ENCODE measurements at places on chromosomes 7 and 10. TPM values are rescaled to one million over a fixed set of nuclear protein-coding genes. Genes with fewer than 3 reads are reported as not detected.

- no peak for DNase-seq
These were observed 23.8 kb upstream of the FZD1 start for GRCh38 chr7:91240376-91240941.

- no peak for DNase-seq
These were observed 37.7 kb downstream of the SNX13 start for GRCh38 chr7:17902599-17902998.

- DNase-seq: no peak
These were observed 330.0 kb downstream of the RNLS start for GRCh38 chr10:88253128-88253527.

DNA sequence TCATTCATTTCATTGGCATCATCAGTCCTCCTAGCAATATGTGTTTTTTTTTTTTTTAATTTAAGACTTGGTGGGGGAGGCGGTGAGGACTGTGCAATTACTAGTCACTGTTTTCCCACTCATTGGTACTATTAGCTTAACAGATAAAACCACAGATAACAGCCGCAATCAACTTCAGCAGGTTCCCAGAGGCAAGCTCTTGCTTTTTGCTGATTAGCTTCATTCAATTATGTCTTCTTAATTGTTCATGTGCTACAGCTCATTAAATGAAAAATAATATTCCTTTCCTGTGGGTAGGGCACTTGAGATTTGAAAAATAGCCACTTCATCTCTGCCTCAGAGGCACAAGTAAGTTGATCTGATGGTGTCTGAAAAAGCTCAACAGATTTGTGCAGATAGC is 215.5 kb downstream of the PCDH15 start:
- DNase-seq: no peak

DNA sequence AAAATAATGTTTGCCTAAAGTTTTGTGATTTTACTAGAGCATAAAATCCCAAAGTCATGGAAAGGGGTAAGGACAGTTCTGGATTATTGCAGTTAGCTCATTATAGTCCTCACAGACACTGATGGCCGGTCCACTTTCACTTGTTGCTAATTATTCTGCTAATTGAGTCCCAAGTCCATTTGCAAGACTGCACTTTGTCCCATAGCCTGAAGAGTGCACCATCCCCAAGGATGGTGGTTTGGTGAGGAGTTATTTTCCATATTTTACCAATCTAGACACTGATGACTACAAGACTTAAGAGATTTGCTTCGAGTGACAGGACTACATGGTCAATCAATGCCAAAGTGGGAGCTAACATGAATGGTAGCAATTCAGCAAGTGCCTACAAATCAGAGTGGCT is 181.8 kb upstream of the CACNA2D1 start:
- no peak for DNase-seq

DNA sequence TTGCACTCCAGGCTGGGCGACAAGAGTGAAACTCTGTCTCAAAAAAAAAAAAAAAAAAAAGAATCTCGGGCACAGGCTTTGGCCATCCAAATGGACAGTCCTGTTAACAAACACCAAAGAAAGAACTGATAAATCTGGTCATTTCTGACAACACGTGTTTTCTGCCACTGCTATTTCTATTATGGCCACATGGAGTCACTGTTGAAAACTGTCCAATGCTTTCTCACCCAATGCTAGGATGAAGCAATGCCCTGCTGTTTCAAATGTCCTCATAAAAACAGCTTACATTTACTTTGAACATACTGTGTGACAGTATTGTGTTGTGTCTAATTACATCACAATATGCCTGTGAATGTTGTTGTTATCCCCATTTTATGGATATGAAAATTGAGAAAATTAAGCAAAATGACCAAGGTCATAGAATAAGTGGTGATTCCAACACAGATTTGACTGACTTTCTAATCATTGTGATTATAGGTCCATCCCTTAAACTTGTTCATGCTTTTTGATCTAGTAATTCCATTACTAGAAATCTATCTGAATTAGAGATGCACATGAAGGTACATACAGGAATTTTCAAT is 19.9 kb upstream of the MAP3K8 start:
- DNase-seq: no peak

- no peak for DNase-seq
These were observed 95.7 kb downstream of the BICC1 start for GRCh38 chr10:58608351-58608750.

The SPOCK2 gene
- 10.4 TPM for total RNA-seq

GRCh38 chr7:44377681-44378421 is 52.5 kb upstream of the CAMK2B start:
- no peak for DNase-seq

DNA sequence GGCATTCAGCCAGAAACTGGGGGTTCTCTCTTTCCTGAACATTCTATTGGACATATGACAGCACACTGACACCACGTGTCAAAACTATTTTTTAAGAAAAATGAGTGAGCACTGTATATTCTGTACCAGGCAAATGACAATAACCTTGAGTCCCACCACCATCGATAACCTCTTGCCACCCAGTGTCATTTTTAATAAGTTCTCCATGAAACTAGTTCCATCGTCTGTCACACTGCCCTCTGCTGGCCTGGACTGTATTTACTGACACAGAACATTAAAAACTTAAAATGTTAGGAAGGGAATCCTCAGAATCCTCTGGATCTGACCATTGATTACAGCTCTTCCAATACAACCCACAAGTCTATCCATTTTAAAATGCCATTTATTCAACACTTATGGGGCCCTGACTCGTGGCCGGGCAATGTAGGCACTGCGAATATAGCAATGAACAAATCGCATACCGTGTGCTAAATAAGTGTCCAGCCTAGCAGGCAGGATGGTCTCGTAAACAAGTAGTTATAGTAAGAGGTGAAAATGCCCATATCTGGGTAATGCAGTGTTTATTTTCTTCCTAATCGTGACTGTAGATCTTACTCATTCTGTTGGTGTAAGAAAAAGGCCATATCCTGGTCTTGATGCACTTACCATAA is 35.9 kb upstream of the CACNB2 start:
- DNase-seq: peak; percentile 65

DNA sequence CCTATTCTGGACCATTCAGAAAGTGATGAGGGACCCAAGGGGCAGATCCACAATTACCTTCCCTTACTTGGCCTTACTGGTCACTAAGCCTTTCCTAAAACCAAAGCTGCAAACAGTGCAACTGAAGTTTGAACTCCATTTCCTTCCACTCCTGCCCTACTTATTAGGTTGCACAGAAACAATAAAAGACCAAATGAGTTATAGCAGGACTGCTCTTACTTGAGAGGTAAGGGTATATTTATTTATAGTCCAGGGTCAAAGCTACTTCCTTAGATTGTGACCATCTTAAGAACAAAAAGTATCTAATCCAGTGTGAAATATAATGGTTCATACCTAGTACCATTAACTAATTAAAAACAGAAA is 27.0 kb downstream of the CDK6 start:
- no peak for DNase-seq

- DNase-seq: no peak
These were observed 55.6 kb upstream of the CAMK2B start for GRCh38 chr7:44380831-44381493.

GRCh38 chr7:27191161-27191731 is 6.2 kb upstream of the HOXA11 start:
- no peak for DNase-seq

- no peak for DNase-seq
These were observed 15.6 kb downstream of the GRK5 start for GRCh38 chr10:119222966-119223386.

GRCh38 chr7:54961391-54961790 is 57.4 kb upstream of the EGFR start:
- no peak for DNase-seq

DNA sequence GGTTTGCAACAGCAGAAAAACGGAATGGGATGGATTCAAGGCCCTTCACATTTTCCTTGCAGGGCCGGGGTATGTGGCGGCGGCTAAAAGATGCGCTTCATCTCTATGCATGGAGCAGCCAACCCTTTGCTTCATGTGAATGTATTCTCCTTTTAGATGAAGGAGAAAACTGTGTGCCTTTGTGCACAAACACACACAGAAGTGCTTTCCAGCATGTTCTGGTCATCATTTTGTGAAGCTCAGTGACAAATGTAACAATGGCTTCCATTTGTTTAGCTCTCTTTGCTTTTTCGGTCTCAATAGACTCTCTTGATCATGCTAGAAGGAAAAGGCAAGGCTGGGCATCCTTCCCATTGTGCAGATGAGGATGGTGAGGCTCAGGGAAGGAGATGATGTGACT is 161.7 kb upstream of the MKI67 start:
- DNase-seq: no peak

DNA sequence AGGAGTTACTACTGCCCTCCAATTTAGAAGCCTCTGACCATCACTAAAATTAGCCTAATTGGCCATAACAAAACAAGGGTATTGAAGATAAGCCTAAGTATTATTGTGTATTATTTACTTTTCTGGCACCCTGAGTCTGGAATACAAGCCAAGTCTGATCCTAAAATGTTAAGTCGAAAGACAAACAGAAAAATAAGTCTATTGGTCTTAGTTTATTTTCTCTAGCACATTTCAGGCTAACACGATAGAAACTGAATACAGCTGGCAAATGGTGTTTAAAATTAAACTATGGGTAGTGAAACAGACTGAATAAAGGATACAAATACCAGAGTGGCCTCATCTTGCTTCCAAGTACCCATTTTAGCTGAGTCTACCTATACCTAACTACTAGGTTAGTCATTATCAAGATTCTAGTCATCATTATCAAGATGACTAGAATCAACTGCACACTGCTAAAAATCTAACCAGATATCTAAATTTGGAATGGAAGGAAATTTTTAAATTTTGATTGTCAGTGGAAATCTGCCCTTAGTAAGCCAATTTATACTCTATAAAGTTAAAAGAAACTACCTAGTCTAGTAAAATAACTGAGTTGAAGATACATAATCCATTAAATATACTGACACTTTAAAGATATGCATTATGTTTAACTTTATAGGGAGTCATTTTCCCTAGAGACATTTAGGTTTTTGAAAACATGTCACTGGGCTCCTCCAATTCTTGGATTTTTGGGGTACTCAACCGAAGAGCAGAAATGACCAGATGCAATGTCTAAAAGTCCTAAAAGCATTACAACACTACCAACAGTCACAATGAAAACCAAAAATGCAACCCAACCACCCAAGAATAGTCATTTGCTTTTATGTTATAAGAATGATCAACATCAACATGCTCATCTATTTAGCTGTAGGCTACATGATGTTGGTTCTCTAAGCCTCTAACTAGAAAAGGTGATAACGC is 80.9 kb downstream of the NT5C2 start:
- no peak for DNase-seq

- DNase-seq: no peak
These were observed 217.1 kb downstream of the GALNT17 start for GRCh38 chr7:71348821-71349681.

The GPR146 gene
- 30.6 TPM for total RNA-seq

DNA sequence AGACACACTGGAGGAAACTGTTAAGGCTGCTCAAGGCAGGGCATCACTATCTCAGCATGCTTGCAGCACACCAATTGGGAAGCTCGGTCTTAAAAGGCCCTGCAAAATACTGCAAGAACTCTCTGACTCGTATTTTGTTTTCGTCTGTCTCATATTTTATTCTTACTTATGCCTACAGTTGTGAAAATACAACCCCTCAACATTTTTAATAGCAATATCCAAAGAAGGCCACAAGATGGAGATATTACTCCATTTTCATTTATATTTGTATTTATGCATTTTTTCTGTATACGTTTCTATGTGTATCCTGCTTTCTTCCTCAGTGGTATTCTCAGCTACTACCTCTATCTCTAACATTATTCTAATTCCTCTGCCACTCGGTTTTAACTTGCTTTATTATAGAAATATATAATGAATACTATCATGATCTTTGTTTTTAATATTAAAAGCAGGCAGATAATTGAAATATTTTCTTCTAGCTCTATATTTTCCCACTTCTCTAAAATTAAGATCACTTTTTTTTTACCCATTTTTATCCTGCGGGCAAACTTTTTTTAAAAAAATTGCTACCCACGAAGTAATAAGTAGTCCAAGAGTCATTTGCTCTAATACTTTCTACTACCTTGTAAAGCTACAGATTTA is 10.0 kb downstream of the DNAJC1 start:
- no peak for DNase-seq

GRCh38 chr7:131164025-131164925 is 163.4 kb upstream of the MKLN1 start:
- no peak for DNase-seq

GRCh38 chr7:2715341-2716231 is 27.6 kb downstream of the AMZ1 start:
- DNase-seq: no peak
